ENCODE measurements at places on chromosomes 1 and 21. TPM values are rescaled to one million over a fixed set of nuclear protein-coding genes. Genes with fewer than 3 reads are reported as not detected.

GRCh38 chr1:211726467-211726995, 51.1 kb upstream of the NEK2 start:
- no peak for DNase-seq

DNA sequence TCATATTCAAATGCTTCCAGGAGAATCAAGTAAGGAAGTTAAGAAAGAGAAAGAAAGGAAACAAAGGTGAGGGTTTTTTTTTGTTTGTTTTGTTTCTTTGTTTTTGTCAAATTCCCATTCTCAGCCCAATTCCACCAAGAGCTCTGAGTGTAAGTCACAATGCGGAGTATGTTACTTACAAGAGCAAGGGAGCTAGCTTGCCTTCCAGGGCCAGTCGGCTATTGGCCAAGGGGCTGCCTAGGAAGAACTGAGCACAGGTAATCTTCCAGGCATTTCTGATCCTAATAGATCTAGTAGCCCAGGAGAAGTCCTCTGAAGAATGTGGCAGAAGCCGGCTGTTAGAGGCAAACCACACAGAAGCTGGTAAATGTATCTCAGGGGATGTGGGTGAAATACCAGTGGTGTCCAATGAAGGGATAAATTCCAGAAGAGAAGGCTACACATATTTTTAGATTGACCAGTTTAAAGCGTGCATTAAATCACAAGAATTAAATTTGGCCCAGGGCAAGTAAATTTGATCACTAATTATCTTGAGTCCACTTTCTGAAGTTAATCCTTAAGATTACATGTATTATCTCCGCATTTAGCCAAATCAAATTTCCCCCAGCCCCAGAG, 239.6 kb upstream of the ADAMTS5 start:
- DNase-seq: no peak

DNA sequence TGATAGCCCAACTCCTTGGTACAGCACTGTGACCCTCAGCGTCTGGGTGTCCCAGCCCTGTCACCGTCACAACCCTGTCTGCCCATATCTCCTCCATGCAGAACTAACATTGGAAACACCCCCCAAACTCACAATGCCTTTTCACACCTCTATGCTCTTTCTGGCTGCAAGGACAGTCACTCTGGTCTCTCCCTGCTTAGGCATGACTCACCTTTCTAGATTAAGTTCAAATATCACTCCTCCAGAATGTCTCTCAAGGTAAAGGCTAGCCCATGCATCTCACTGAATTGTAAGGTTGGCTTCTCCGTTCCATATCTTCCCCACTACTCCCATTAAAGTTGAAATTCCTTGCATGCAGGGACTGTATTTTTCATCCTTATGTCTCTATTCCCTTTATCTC, 17.0 kb upstream of the CAPN8 start:
- no peak for DNase-seq

GRCh38 chr1:209770636-209771415, 13.5 kb downstream of the C1orf74 start:
- DNase-seq: no peak

DNA sequence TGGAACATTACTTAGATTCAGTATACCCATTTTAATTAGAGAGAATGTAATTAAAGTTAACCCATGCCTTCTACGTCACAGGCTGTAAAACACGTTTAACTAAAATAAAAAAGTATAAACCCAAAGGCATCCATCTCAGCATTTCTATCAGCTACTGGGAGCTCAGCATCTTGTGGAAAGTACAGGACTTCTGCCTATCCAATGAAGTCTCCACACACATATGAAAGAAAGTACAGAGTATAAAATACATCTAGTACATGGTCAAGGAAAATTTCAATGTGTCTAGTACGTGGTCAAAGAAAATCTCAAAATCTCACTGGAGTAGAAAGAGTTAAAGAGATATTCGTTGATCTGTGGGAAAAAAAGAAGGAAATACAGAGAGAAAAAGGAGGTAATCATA, 141.4 kb upstream of the ZNHIT6 start:
- no peak for DNase-seq

GRCh38 chr1:36256558-36257374, 32.5 kb downstream of the THRAP3 start:
- DNase-seq: no peak

- DNase-seq: no peak
Measured at GRCh38 chr1:198700396-198700795, 61.6 kb downstream of the PTPRC start.

Gene SPAG17
- total RNA-seq: not detected

Gene OR2T2
- total RNA-seq: not detected

All from heart right ventricle (tissue), 16 donors.